ENCODE measurements at places on chromosomes 7 and 10.

- DNase-seq: no peak
Observed at GRCh38 chr10:200405-200804, 65.2 kb downstream of the ZMYND11 start.

DNA sequence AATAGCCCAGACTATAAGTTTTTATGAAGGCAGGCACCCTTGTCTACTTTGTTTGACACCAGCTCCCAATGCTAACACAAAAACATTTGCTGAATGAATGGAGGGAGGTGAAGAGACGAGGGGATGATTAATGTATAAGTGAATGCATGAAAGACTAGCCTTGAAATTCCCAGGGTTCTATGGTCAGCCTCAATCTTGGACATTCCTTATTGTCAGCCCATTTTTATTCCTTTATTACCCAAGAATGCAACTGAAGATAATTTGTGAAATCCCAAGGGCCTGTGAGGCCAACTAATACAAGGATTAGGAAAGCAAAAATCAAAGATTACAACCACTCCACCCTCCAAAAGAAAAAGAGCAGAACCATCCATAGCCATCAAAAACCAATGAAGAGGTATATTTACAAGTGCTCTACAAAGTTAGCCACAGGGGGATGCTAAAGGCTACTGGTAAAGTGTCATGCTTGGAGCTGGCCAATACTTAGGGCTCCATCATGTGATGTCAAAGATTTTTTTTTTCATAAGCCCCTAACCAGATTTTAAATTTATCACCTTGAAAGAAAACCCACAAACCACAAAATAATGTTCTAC, 40.0 kb upstream of the ASAH2 start:
- DNase-seq: no peak

DNA sequence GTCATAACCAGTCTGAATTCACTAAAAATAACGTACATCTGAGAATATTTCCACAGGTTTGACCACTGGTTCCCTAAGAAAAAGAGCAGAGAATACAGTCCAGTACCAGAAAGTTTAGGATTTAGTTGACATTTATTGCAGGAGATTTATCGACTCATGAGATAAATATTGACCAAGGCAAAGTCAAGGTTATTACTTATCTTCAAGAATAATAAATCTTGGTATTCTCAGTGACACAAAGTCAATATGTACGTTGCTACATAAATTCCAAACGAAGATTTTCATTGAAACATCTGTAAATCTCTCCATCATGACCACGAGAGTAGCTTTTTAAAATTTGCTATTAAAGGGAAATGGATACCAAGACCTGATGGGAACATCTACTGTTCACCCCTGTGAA, 39.4 kb upstream of the GRB10 start:
- DNase-seq: no peak

- no peak for DNase-seq
Observed at GRCh38 chr7:123864012-123864411, 19.0 kb downstream of the HYAL4 start.

- no peak for DNase-seq
Observed at GRCh38 chr7:50555594-50556140, 9.5 kb downstream of the DDC start.

DNA sequence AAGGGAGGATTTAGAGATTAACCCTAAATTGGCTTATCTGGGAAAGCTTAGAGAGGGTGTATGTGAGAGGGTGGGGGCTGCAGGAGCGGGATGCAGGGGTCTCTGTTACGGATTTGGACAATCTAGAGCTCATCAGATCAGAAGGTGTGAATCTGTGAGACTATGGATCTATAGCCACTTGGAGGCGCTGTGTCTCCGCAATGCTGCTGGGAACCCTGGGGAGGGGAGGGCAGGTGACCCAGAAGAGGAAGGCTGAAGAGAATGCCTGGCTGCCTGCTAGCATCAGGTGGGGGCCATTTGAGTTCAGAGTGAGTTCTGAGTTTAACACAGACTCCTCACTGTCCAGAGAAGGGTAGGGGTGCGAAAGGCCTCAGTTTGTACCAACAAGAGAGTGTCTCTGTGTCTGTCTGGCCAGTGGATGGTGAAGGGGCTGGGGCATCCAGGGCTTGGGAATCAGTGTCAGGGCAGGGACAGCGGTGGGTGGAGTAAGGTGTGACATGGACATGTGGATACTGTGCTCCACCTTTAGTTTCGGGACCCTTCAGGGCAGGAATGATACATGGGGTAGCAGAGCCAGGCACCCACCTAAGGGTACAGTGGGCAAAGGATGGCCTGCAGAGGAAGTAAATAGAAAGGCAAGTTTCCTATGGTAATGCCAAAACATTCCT, 187.3 kb upstream of the PRSS58 start:
- no peak for DNase-seq

DNA sequence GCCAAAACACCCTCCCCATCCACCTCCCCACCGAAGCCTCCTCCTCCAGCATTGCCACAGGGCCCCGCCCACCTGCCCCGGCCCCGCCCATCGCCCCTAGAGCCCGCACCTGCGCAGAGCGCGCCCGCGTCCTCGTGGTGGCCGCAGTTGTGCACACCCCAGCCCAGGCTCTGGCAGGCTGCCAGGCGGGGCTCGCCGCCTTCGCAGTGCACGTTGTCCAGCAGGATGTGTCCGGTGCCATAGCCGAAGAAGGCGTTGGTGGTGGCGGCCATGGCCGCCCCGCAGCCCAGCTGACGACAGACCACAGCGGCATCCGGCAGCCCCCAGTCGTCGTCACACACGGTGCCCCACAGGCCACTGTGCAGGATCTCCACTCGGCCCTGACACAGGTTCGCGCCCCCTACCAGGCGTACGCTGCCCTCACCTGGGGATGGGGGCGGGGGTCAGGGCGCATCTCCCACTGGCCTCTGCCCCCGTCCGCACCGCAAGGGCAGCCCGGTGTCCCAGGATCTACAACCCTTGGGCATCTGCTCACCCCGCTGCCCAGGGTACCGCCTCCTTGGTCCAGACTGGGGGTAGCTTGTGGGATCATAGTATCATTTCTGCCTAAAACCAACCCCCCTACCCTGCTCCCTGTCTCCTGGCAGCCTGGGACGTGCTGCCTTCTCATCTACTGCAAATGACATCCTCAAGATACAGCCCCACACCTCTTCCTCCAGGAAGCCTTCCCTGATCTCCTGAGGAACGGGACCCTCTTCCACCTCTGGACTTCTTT, 11.9 kb downstream of the SSC4D start:
- DNase-seq: no peak

DNA sequence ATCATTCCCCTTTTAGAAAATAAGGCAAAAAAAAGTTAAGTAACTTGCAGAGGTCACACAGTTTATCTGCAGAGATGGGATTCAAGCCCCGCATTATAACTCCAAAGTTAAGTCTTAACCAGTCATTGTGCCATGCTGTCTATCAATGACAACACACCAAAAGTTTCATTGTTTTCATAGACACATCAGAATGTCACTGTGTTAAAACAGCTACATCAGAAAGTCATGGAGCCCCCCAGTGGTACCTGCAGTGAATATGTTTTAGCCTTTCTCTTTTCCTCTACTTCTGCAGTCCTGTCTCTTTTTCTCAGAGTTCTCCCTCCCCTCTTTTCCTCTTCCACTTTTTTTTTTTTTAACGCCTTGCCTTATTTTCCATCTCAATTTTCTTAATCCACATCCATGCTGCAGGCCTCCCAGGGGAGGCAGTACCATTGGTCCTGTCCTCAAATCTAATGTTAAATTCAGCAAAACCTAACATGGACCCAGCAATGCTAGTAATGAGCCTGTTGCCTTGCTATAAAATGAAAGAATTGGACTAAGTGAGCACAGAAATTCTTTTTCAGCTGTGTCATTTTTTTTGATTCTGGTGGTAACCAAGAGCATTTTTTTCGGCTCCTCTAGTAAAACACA, 3.8 kb upstream of the NRCAM start:
- no peak for DNase-seq

DNA sequence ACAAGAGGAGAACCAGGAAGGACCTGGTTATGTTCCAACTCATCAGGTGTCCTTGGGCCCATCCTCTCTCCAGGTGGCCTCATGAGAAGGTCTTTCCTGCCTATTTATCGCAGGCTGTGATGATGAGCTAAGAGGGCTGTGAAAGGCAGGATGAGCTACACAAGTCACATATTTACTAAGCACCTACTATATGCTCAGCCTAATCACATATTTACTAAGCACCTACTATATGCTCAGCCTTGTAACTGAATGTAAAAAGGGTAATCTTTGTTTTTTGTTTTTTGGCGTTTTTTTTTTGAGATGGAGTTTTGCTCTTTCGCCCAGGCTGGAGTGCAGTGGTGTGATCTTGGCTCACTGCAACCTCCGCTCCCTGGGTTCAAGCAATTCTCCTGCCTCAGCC, 44.2 kb upstream of the NPFFR1 start:
- DNase-seq: no peak

- DNase-seq: no peak
Observed at GRCh38 chr10:114957122-114957521, 19.1 kb downstream of the TRUB1 start.

DNA sequence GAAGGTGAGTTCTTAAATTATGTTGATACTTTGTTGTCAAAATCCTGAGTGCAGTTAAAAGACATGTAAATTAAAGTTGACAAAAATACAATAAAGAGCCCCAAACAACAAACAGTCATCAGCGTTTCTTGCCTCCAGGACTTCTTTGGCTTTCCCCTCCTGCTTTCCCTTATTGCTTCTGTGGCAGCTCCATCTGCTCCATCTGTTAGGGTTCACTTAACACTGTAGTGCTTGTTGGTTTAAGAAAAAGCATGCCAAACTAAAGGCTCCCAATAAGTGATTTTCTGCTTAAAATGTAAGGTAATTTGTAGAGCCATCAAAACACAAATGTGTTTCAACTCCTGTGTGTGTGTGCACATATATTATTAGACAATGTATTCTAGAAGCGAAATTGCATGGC, 254.3 kb upstream of the GNAI1 start:
- no peak for DNase-seq

DNA sequence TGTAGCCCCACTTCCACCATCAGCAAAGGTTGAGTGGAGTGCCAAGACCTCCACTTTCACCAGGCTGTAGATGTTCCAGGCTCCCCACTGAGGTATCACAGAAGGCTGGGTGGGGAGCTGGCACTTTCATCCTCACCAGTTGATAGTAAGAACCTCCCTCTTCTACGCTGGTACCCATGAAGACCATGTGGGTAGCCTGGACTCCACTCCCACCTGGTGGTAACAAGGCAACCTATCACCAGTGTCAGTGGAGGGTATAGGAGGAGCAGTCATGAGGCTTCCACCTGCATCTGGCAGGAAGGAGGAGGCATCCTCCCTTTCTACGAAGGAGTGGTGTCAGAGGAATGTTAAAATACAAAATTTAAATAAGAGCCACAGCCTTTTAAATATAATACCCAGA, 4.4 kb downstream of the SMIM30 start:
- DNase-seq: no peak

GRCh38 chr7:81789406-81790119, 19.7 kb upstream of the HGF start:
- no peak for DNase-seq

DNA sequence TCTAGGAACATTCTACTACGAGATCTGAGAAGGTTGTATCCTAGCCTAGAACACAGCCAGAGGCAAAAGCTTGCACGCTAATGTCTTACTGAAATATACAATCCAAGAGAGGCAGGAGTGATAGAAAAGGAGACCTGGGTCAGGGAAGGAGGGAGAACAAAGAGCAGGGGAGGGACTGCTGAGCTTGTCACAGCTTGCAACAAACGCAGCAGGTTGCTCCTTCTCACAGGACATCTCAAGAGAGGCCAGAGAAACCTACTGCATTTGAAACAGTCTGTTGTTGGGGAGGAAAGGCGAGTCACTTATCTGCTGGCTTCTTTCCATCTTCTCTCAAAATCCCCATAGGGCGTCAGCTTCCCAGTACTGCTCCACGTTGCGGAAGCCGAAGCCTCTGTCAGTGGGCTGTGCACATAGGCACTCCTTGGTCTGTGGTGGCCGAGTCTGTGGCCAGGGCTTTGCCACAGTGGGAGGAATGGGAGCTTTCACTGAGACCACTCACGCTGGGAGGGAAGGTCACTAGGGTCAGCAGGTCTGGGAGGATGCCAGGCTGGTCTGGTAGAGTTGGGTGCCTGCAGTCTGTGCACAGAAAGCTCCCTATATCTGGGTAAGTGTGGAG, 25.8 kb upstream of the GPNMB start:
- DNase-seq: no peak

DNA sequence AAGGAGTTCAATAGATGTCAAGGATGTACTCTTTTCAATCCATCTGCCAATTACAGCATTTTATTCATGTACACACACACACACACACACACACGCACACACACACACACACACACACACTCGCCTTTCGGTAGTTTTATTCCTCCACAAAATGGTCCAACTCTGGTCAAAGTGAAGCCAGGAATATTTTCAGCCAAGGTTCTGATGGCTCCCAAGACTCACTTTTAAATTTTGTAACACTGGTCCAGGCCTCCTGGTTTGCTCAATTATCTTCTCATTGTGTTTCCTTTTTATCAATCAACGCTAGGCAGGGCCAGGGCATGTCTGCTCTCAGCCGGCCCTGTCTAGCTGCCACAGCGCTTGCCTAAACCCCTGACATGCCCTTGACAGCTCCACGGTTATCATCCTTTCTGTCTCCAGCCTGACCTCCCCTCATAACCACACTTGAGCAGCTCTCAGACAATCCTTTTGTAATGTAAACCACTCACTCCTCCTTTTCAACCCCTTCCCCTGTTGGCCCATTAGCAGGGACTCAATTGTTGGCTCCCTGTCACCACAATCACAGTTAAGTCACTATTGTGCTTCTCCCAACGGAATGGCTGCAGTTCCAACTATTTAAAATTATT, 115.1 kb downstream of the ICA1 start:
- DNase-seq: no peak

DNA sequence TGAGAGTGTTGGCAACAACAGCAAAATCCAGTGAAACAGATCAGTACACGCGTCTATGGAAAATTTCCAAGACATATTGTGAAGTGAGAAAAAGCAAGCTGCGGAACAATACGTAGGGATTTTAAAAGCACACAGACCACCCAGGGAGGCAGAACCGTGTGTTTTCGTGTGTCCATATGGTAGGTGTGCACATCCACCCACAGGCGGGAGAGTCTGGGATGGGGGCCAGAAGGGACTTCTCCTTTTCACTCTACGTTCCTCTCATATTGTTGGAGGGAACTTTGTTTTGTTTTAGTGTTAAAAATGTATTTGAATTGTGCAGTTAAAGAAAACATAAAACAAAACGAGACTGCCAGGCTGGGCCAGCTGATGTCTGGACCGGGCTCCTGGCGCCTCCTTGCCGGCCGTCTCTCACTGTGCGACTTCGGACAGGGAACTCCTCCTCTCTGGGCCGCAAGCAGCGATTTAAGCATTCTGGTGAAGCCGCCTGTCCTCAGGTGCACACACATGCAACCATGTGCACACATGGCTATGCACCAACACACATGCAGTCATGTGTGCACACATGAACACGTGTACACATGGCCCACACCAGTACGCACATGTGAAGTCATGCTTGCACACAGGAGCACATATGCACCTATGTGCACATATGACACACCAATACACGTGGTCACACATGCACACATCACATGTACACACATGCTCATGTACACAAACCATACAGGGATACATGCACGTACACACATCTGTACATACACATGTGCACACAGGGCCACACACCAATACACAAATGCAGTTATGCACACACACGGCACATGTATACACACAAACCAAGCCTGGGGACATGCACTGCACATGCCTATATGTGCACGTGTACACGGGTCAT, 141.1 kb downstream of the ELFN1 start:
- DNase-seq: no peak

- DNase-seq: no peak
Observed at GRCh38 chr7:4707980-4708411, 25.9 kb downstream of the FOXK1 start.
